ENCODE measurements at places on chromosomes 16 and 17.

DNA sequence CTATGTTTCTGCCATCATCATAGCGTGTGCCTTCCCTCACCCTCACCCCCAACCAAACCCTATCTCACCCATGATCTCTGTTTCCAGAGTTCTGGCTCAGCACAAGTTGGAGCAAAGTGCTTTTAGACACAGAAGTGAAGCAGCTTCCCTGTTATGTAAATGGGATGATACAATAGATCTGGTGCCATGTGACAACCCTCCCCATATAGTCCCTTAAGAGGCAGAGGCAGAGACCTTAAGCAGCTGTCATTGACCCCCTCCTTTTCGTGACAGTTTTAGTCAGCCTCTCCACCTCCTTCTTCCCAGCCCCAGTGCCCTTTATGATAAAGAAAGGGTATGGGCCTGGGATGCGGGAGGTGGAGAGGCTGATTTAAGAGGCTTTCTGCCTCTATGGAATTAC, 40.3 kb upstream of the MED13 start:
- no peak for DNase-seq

- peak; percentile 37 for DNase-seq
Measured at GRCh38 chr17:46977348-46977747, 1.7 kb downstream of the RPRML start.

GRCh38 chr17:83117583-83117982, 38.2 kb downstream of the METRNL start:
- DNase-seq: no peak

- DNase-seq: no peak
Measured at GRCh38 chr17:66654106-66654740, 180.7 kb upstream of the CACNG5 start.

- no peak for DNase-seq
Measured at GRCh38 chr17:83089328-83090132, 10.1 kb downstream of the METRNL start.

GRCh38 chr16:51813609-51814008, 662.5 kb upstream of the SALL1 start:
- DNase-seq: no peak

GRCh38 chr16:66275775-66276428, 90.6 kb upstream of the CDH5 start:
- DNase-seq: peak; percentile 55

DNA sequence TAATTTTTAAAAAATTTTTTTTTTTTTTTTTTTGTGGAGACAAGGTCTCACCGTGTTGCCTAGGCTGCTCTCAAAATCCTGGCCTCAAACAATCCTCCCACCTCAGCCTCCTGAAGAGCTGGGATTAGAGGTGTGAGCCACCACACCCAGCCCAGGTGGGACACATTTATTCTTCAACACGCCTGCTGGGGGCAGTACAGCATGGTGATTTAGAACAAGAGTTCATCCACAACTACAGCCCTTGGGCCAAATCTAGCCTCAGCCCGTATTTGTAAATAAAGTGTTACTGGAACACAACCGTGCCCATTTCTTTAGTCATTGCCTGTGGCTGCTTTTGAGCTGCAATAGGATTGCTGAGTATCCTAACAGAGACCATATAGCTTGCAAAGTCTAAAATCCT, 92.8 kb downstream of the KATNIP start:
- DNase-seq: no peak

GRCh38 chr16:24844101-24845030, 1.4 kb upstream of the SLC5A11 start:
- DNase-seq: no peak

GRCh38 chr17:8105957-8106398, 12.3 kb downstream of the ALOXE3 start:
- DNase-seq: no peak

GRCh38 chr17:14197057-14197456, 39.6 kb downstream of the CDRT15 start:
- no peak for DNase-seq
